ENCODE measurements at places on chromosomes 12 and 14. TPM values are rescaled to one million over a fixed set of nuclear protein-coding genes. Genes with fewer than 3 reads are reported as not detected.

DNA sequence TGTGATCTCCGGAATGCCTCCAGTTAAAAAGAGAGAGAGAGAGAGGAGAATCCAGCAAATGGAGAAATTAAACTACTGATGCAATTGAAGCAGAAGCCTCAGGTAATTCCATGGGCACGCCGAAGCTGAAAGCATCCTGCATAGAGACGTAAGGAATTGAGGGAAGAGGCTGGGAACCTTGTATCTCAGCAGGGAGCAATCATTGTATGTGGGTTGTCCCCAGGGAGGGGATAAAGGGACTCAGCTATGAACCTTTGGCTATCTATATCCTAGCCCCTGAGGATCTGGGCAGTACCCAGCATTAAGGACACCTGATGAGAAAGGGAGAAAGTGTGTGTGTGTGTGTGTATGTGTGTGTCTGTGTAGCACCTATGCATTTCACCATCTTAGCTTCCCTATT lies 95.8 kb upstream of the ATXN7L3B start:
- DNase-seq, result no peak
- H3K27ac ChIP-seq, result no peak overlapping the region
- H3K4me3 ChIP-seq, result no peak overlapping the region
- no peaks in the 10 kb centered on the region for H3K4me1 ChIP-seq
- H3K27me3 ChIP-seq, result no peaks in the 10 kb centered on the region

GRCh38 chr12:56928262-56928661 lies 5.9 kb downstream of the SDR9C7 start:
- DNase-seq, result no peak
- H3K27ac ChIP-seq, result no peak overlapping the region
- peaks cover 15% of the 10 kb centered on the region for H3K4me1 ChIP-seq

- no peaks in the 10 kb centered on the region for H3K36me3 ChIP-seq
- peaks cover 52% of the 10 kb centered on the region for H3K27me3 ChIP-seq
- no peak overlapping the region for H3K4me3 ChIP-seq
- H3K4me1 ChIP-seq, result peaks cover 17% of the 10 kb centered on the region
- DNase-seq, result no peak
- no peak overlapping the region for H3K27ac ChIP-seq
Observed at GRCh38 chr14:76346391-76347160, 29.4 kb upstream of the ESRRB start.

DNA sequence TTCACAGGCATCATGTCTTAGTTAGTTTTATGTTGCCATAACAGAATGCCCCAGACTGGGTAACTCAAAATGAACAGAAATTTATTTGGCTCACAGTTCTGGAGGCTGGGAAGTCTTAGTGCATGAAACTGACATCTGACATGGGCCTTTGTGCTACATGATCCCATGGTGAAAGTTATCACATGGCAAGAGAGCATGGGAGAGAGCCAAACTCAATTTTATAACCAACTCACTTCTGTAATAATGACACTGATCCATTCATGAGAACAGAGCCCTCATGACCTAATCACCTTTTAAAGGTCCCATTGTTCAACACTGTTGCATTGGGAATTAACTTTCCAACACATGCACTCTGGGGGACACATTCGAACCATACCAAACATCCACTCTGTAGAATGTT lies 1015.1 kb downstream of the DIO2 start:
- H3K36me3 ChIP-seq, result no peaks in the 10 kb centered on the region
- no peak overlapping the region for H3K27ac ChIP-seq
- no peak overlapping the region for H3K4me3 ChIP-seq
- no peak for DNase-seq
- H3K27me3 ChIP-seq, result peaks cover 4% of the 10 kb centered on the region

The GPX2 gene
- 69.7 TPM for total RNA-seq

DNA sequence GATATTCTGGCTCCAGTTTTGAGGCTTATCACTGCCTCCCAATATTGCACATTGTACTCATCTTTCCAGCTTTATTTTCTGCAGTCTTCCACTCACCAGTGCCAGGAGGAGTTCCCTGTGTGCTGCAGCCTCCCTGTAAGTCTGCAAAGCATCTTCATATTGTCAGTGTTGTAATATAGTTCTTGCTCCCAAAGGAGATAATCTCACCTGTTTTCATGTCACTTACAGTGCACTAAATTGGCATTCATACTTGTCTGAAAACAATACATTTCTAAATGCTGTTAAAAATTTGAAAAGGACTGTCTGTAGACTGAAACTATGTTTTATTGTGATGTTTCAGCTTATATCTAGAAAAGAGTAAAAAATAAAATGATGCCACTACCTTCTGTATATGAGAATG lies 146.8 kb upstream of the TMTC1 start:
- H3K4me3 ChIP-seq, result no peak overlapping the region
- H3K27ac ChIP-seq, result no peak overlapping the region
- H3K4me1 ChIP-seq, result no peaks in the 10 kb centered on the region
- H3K27me3 ChIP-seq, result peaks cover 7% of the 10 kb centered on the region

- H3K27ac ChIP-seq, result no peak overlapping the region
- H3K27me3 ChIP-seq, result no peaks in the 10 kb centered on the region
- peaks cover 79% of the 10 kb centered on the region for H3K36me3 ChIP-seq
- peaks cover 19% of the 10 kb centered on the region for H3K4me1 ChIP-seq
Observed at GRCh38 chr12:4286228-4286627, 12.7 kb downstream of the CCND2 start.

GRCh38 chr14:37695866-37696265 lies 100.4 kb downstream of the TTC6 start:
- peaks cover 4% of the 10 kb centered on the region for H3K4me1 ChIP-seq
- no peak overlapping the region for H3K4me3 ChIP-seq
- no peak overlapping the region for H3K27ac ChIP-seq

The SARNP gene
- 75.9 TPM for total RNA-seq

The EDDM3A gene
- not detected for total RNA-seq

GRCh38 chr12:117857632-117858612 lies 110.9 kb downstream of the KSR2 start:
- H3K4me3 ChIP-seq, result no peak overlapping the region
- no peak for DNase-seq
- H3K4me1 ChIP-seq, result peaks cover 4% of the 10 kb centered on the region
- peaks cover 2% of the 10 kb centered on the region for H3K27me3 ChIP-seq

DNA sequence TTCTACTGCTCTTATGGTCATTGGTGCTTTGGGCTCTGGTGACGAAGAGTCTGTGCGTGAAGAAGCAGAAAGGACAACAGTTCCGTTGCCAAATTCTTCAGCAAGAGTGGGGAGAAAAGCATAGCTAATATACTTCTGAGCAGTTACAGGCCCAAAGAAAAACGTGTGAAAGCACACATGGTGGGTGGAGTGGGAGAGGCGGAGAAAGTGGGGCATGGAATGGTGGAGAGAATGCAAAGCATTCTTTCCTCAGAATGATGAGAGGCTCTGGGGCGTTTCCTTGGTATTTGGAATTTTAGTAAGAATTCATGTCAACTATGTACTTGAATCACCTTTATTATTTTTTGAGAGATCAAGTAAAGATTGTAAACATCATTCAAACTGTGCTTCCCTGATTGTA lies 396.1 kb downstream of the NAV3 start:
- DNase-seq, result no peak
- peaks cover 13% of the 10 kb centered on the region for H3K4me1 ChIP-seq
- H3K4me3 ChIP-seq, result peak overlapping the region; percentile 15
- no peaks in the 10 kb centered on the region for H3K27me3 ChIP-seq
- H3K27ac ChIP-seq, result no peak overlapping the region
- H3K36me3 ChIP-seq, result no peaks in the 10 kb centered on the region

Data from type B pancreatic cell (in vitro differentiated cells).